ENCODE measurements at places on chromosomes 5 and 9. TPM values are rescaled to one million over a fixed set of nuclear protein-coding genes. Genes with fewer than 3 reads are reported as not detected.
A peak's percentile ranks its signal among the peaks of the same experiment; 100 is the strongest.

Gene ZFP37
- 5.1 TPM for total RNA-seq

Gene STK32A
- 2.8 TPM for total RNA-seq

Gene CD74
- 3.9 TPM for total RNA-seq

Gene BRD3
- total RNA-seq: 7.7 TPM

Gene SLC1A1
- total RNA-seq: 4.5 TPM

DNA sequence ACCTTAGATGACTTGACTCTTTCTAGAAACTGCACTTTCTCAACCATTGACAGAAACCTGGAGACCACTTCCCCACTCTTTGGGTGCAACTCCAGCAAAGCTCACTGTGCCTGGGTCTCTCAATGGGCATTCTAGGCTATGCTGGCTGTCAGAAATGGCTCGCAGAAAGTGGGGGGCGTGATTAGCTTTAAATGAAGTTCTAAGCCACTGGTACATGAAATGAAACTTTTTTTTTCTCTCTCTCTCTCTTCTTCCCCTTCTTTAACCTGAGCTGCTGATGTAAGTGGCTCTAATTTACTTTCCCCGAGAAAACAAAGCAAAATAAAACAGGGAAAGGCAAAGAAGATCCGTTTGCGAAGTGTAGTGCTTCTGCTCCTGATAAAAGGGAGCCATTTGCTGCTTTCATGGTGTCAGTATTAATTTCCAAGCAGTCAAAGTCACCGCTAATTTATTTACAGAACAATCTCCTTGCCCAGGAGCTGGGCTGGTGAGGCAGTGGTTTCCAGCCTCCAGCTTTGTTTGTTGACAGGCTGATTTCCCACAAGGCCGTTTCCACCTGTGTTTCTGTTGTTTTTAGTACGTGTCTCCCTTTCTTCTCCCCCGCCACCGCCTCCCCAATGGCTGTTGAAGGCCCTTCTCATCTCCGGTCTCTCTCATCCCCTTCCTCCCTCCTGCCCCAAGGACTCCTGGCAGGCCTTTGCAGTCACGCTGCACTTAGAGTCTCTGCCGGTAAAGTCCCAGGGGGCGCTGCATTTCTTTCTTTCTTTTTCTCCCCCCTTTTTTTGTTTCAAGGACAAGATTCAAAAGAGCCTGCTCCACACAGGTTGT lies 422.9 kb downstream of the EBF1 start:
- no peak for DNase-seq

DNA sequence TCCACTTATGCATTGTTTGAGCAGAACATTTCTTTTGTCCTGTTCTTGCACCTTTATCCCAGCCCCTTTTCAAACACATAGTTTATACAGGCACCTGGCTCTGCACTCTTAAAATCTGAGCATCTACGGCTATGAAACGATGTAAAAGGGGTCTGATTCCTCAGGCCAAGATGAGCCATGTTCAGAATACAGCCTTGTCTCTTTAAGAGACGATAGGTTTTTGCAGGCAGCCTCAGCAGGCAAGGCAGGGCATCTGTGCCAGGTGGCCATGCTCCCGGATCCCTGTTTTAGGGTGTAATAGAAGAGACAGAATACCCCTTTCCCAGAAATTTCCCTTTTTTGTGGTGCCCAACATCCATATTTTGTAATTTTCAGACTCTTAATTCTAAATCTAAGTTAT lies 89.1 kb upstream of the NFIB start:
- DNase-seq: no peak

DNA sequence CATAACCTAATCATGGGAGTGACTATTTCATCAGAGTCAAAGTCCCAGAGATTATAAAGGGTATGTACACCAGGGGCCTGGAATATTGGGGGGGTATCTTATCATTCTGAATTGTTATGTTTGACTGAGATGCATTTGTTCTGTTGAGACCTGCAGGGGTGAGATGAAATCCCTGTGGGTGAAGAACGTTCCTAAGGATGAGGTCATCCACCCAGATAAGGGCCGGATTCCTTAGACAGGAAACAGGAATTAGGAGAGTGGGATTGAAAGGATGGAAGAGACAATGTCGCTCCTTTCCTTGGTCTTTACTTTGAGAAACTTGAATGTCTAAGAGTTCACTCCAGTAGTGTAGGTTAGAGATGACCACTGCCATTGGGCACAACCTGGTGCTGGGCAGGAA lies 54.7 kb downstream of the GAS1 start:
- DNase-seq: peak; percentile 39

DNA sequence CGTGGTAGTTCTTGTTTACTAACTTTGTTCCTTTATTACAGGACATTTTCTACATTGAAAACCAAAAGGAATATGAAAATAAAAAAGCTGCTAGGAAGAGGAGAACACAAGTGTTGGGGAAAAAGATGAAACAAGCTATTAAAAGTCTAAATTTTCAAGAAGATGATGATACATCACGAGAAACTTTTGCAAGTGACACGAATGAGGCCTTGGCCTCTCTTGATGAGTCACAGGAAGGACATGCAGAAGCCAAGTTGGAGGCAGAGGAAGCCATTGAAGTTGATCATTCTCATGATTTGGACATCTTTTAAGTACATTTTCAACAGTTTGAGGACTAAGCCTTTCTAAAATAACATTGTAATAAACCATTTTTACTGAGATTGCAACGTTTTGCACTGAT lies 23.8 kb downstream of the PHAX start:
- peak; percentile 85 for DNase-seq

Measured in fibroblast of lung (primary cell).